ENCODE measurements at places on chromosomes 6 and 20. TPM values are rescaled to one million over a fixed set of nuclear protein-coding genes. Genes with fewer than 3 reads are reported as not detected.

- DNase-seq: no peak
Observed at GRCh38 chr6:100761841-100762240, 119.3 kb downstream of the ASCC3 start.

GRCh38 chr6:106922626-106923025, 51.9 kb downstream of the CD24 start:
- DNase-seq: no peak

DNA sequence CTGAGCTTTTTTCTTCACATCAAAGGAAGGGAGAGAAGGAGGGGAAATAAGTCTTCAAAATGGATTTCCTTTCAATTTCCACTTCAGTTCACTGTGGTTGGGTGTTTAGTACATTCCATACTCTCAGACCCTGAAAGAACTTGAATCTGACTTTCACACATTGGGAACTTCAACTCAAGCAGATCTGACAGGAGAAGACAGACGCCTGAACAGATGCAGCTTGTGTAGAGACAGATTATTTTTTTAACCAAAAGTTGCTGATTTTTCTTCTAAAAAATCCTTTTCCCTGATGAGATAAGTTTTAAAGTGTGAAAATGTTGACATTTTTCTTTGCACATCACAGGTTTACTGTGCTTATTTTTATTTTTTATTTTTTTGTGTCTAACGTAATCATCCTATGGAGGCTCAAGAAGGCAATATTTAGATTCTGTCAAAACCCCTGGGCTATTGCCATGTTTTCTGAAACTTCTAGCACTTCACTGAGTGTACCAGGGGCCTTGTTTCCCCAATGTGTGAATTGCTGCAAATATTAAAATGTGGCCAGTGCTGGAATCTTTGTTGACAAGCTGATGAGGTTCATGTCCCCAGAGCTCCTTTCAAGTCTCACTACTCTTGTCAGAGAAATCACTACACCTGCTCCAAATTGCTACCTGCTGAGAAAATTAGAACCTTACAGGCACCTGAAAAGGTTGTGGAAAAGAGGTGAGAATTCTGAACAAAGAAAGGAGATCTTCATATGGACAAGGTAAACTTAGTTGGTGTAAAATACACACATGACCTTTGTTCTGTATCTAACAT, 214.8 kb upstream of the BTBD3 start:
- no peak for DNase-seq

Gene VSX1
- not detected for total RNA-seq

GRCh38 chr6:41728073-41728936, 7.1 kb downstream of the TFEB start:
- no peak for DNase-seq

DNA sequence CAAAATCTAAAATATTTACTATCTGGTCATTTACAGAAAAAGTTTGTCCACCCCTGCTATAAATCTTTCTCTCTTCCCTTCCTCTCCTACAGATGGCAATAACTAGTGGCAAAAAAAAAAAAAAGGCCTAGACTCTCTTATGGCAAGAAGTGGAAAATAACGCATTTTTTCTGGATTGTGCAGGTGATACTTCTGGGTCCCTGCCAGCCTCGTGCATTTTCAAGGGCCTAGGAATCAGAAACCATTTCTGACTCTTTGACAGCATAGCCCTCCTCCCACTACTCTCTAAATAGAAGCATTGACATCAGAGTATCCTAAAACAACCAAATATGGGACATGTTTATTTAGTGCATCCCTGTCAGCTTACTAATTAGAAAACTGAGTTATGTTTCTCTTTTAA, 251.0 kb downstream of the KHDC1L start:
- DNase-seq: no peak

DNA sequence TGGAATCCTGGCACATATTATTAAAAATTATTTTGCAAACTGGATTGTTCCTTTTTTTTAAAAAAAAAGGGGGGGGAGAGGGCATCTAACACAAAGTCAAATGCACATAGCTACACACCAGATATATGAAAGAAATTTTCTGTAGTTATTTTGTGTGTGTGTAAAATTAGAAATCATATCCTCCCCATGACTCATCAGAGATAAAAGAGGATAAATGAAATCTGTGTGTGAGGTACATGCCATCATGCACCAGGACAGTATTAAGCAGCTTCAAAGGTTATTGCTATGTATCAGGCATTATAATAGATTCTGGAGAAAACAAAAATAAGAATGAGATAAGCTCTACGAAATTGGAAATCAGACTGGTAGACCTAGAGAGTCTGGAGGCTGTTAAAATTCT, 5.2 kb downstream of the BTBD9 start:
- no peak for DNase-seq

- no peak for DNase-seq
Observed at GRCh38 chr6:126376682-126377081, 36.8 kb downstream of the CENPW start.

DNA sequence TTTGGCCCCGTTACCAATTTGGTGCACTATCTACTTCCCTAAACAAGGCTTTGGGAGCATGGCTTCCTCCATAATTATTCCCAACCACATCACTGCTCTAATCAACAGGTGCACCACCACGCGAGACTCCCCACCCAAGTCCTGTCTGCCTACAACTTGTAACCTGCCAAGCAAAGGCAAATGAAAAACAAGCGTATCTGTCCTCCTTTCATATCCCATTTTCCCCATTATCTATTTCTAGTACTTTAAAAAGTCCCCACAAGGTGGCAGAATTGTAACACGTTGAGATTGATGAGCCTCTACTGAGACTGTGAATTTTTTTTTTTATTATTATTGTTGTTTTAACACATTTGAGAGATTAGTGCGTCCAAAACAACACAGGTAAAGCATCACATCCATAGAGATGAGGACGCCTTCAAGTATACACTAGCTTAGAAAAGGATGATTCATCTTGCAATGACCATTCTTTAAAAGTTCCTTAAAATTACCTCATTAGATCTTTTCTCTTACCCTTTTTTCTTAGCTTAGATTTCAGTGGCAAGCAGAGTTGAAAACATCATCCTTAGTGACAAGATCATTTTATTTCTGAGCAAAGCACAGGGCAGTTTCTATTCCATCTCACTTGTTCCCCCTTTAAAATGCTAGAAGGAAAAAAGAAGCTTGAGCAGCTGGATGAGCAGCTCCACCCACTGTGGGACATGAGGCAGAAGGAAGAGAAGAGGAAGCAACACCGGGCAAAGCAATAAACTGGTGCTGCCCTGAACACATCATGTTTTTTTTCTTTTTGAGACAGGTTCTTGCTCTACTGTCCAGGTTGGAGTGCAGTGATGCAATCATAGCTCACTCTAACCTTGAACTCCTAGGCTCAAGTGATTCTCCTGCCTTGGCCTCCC, 210.8 kb downstream of the ARHGAP18 start:
- no peak for DNase-seq

Gene GABRR2
- total RNA-seq: not detected

- no peak for DNase-seq
Observed at GRCh38 chr6:81614292-81614691, 138.2 kb downstream of the TENT5A start.

DNA sequence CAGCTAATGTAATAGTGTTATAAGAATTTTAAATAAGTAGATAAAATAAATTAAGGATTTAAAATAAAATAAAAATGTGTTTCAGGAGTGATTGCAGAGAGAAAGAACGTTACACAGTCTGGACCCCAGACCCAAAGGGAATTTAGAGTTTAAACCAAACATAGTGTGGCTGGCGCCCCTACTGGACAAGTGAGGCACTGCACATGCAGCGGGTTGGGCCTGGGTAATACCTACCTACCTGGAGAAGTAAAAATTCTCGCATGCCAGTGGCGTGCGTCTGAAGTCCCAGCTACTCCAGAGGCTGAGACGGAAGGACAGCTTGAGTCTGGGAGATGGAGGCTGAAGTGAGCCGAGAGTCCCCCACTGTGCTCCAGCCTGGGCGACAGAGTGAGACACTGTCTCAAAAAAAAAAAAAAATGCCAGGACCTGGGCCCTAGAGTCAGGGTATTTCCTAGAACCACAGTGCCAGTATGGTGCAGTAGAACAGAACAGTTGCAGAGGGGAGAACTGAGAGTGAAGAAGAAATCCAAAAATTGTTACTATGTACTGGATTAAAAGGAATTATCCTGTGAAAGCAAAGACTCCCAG, 71.4 kb upstream of the TCF21 start:
- DNase-seq: no peak

GRCh38 chr6:6695625-6696276, 107.2 kb downstream of the LY86 start:
- DNase-seq: no peak

DNA sequence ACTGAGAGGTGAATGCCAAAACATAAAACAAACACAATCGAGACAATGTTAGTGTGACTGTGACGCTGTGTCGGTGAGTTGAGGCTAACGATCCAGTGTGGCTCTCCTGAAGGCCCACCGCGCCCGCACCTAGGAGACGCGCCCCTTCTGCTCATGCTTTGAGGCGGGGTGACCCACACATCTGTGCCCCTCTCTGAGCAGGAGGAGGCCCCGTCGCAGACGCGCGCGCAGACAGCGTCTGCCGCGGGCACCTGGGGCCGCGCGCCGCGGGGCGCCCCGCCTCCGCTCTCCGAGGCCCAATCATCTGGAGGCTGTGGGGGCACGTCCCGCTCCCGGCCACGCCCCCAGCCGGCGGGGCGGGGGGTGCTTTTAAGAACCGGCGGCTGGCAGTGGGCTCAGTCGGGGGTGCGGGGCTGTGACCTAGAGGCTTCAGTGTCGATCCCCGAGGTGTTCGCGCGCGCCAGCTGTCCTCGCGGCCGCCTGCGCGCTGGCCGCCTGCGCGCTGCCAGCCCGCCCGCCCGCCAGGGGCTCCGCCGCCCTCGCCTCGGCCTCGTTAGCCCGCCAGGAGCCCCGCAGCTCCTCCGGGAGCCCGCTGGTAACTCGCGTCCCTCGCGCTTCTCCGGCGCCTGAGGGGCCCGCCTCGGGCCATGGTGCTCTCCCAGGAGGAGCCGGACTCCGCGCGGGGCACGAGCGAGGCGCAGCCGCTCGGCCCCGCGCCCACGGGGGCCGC, at the start of gene SLC16A10:
SLC16A10 (plus strand) TSS at position 398 of the 730 bp plus-strand sequence; CDS start at position 648, 250 bp downstream.
- DNase-seq: peak; percentile 49

Gene PLG
- total RNA-seq: not detected

Gene DYNLT2
- total RNA-seq: 0.68 TPM

DNA sequence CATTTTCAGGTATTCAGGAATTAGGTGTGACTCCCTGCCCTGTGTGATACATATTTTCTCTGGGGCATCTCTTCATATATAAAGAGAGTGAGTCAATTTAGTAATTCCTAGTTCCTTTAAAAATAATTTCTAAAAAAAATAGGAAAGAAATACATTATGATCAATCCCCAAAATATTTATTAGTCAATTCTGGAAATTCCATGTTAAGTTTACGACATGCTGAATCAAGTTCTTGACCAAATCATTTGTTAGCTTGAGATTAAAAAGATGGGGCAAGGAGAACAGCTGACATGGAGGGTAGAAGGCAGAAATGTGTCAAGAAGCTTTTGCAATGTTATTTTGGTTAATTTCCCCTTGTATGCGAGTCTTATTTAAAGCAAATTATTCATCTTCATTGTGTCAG, 22.7 kb upstream of the PRDM1 start:
- no peak for DNase-seq

DNA sequence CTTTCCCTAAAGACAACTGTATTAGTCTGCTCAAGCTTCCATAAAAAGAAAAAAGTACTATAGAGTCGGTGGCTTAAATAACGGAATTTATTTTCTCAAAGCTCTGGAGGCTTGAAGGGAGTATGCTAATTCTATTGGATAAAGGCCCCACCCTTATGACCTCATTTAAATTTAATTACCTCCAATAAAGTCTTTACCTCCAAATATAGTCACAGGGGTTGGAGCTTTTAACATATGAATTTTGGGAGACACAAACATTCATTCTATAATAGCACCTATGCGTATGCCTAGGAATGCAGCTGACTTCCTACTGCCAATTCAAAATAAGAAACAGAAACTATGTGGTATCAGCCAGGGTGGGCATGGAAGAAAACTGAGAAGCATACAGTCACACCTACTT, 25.4 kb downstream of the KIAA0319 start:
- no peak for DNase-seq

DNA sequence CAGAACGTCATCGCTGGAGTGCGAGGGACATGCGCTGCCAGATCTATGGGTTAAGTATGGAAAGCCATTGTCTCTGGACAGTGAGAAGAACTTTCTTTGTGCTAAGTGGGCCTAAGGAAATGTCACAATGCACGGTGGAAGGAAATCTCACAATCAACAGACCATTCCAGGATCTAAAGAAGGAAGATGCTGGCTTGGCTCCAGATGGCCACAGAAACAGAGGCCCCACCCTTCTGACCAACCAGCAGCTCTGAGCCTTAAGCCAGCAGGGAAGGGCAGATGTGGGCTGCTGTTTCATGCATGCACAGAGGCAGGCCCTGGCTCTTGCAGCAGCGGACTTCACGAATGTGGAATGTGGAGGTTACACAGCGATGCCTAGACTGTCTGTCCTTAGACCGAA, 156.3 kb downstream of the SOBP start:
- no peak for DNase-seq

DNA sequence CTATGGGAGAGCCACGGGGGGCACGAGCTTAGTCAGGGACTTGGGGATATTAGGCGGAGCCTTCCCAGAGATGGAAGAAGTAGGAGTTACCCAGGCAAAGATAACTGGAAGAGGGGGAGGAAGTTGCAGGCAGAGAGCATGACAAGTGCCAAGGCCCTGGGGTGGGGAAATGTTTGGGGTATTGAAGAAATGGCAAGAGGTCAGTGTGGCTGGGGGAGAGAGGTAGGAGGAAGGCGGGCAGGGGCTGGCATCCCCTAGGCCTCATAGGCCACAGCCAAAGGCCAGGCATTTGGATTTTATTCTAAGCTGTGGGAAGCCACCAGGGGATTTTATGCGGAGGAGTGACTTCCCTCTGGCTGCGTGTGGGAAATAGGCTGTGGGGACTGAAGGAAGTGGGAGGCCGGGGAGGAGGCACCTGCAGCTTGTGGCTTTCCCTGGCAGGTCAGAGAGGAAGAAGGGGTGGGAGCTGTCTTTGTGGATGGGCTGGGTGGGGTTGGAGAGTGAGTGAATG, 22.7 kb downstream of the SNAI1 start:
- DNase-seq: no peak

Gene HEBP2
- 22.8 TPM for total RNA-seq

GRCh38 chr6:148044261-148044751, 298.3 kb upstream of the SASH1 start:
- DNase-seq: peak; percentile 45

GRCh38 chr20:48733296-48733790, 94.5 kb downstream of the PREX1 start:
- DNase-seq: no peak

DNA sequence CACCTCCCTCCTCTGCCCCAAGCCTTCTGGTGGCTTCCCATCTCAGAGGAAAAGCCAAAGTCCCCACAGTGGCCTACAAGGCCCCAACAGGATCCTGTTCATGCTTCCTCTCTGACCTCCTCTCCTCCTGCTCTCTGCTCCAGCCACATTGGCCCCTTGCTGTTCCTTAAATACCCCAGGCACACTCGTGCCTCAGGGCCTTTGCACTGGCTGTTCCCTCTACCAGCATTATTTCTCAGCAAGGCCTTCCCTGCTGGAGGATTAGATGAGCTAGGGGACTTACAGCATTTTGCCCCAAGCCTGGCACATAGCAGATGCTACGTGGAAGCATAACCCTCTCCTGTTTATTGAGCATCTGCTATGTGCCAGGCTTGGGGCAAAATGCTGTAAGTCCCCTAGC, 7.8 kb downstream of the CCN5 start:
- DNase-seq: no peak

Data from SJSA1 (cell line).